ENCODE measurements at places on chromosomes 11 and 22.

DNA sequence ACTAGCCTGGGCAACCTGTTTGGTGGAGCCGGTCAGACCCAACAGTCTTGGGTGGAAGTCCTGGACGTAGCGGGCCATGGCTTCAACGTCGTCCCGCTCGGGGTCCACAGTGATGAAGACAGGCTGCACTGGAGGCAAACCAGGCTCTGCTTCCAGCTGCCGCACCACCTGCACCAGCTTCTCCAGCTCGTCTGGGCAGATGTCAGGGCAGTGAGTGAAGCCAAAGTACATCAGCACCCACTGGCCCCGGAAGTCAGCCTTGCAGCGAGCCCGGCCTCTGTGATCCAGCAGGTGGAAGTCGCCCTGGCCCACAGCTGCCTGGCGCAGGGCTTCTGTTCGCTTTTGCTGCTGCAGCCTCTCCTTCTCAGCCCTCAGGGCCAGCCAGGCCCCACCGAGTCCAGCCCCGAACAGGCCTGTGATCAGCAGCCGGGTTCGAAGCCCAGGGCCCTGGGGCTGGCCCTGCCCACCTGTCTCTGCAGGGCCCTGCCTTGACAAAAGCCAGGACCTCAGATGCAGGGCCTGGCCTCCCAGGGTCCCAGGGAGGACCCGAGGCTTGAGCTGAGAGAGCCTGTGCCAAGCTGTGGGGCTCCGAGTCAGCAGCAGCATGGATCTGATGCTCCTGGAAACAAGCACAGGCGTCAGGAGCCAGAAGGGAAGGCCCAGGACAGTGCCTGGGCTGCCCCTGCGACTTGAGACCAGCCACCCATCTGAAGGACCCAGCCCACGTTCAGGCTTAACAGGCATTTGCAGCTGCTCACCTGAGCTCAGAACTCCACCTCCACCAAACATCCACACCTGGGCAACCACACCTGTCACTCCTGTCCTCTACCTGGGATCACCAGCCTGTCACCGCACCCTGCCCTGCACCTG, 1.4 kb downstream of the SCO2 start:
- no peak for DNase-seq

- DNase-seq: no peak
Observed at GRCh38 chr11:14611939-14612338, 31.7 kb upstream of the PDE3B start.

DNA sequence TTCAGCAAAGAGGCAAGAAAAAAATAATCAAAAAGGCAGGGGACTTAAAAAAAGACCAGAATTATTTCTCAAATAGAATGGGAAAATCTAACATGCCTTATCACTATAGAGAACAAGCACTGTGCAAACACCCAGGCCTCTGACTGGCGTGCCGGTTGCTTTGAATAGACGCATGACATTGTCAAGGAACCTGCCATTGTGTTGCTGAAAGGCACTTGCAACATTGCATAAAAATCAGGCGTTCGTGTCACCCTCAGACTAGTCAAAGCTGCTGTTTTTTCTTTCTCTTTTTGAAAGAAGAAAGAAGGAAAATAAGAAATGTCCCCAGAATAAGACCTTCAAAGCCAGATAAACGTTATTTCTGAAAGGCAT, 549.3 kb upstream of the CADM1 start:
- DNase-seq: no peak

DNA sequence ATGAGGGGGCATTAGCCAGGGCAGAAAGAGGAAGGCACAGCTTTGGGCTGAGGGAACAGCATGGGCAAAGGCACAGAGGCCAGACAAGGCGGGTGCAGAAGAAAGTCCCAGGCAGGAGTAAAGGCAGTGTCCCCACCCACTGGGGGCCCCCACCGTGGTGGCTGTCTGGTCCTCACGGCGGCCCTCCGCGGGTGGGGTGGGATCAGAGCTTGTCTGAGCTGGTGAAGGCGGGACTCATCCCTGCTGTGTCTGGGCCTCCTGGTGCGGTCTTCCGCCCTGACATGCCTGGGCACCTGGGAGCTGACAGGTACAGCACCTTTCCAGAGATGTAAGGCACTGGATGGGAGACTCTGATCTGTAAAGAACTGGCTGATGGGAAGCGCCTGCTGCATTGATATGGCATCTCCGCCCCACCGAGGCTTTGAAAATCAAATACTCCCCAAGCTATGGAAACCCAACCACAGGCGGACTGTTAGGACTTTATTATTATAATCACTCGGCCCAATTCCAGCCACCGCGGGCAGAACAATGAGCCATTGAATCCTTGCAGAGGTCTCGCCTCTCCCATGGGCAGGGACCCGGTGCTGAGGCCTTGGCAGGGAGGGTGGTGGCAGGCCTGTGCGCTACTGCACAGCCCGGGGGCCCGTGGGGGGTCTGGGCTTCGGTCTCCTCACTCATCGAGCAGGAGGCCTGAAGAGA, 14.2 kb upstream of the GNB1L start:
- no peak for DNase-seq

DNA sequence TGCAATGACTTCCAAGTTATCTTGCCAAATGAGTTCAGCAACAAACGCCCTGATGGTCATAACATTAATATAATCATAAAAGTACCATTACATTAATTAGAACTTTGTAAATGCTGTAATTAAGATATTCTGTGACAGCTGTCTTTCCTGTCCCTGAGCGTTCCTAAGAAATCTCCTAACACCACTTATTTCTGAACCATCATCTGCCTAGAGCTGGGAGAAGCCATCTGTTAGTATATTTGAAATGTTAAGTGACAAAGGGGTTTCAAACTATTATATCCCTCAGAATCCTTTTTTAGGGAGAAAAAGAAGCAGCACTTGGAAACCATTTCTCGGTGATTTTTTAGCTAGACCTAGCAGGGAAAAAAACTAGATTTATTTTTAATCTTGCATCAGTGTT, 657.5 kb downstream of the FAM181B start:
- no peak for DNase-seq

GRCh38 chr11:100557830-100558611, 129.1 kb upstream of the ARHGAP42 start:
- no peak for DNase-seq

DNA sequence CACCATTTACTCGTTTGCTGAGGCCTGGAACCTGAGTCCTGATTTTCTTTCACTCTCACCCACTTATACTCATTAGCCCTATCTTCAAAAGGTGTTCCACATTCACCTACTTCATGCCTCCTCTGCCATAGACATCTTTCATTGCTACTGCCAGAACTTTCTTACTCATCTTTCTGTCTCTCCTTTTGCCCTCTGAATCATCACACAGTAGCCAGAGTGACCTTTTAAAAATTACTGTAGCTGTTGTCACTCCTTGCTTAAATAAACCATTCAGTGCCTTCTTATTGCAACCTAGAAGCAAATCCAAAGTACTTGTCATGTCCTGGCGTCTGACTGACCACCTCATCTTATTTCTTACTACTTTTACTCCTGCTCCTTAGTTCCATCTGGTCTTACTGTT, 38.2 kb downstream of the ATXN10 start:
- no peak for DNase-seq

GRCh38 chr11:112163875-112164685, at the start of gene IL18:
Gene IL18, minus strand, starts transcription at chr11:112164094. Its CDS starts 9,041 bp downstream, at chr11:112155053.
- DNase-seq: no peak

DNA sequence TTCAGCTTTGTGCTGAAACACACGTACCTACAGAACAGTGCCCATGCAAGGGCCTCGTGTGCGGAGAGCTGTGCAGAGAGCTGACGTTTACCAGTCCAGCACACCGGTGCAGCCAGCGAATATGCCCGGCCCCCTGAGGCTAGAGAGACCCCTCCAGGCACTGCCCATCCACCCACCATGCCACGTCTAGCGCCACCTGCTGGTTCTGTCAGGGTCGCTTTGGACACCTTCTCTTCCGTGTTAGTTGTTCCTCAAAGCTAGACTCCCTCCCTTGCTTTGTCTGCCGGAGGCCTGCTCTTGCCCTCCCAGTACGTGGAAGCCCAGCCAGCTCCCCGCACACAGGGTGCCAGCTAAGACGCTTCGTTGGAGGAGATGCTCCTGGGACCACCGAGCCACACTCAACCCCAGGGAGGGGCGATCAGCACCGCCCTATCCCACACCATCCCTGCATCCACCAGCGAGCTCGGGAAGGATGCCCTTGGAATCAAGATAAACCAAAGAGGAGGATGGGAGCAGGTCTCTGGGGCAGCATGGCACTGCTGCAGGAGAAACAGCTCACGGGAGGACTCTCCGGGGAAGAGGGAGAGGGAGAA, 43.4 kb downstream of the CPT1A start:
- no peak for DNase-seq

DNA sequence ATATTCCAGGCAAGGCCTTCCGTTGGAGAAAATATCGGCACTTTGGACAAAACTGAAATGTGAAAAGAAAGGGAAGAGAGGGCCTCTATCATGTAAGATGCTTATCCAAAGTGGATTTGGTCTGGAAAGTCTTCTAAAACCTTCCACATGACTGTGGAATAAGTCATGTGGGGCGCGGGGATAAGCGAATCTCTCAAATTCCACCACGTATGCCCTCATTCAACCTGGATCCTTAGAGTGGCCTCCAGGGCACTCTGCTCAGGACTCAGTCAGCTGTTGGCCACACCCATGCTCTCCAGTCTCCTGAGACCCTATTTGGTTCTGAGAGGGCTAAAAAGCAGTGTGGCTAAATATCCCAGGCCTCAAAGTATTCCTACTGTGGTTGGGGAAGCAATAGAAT, 2.0 kb upstream of the TIMP3 start:
- no peak for DNase-seq

DNA sequence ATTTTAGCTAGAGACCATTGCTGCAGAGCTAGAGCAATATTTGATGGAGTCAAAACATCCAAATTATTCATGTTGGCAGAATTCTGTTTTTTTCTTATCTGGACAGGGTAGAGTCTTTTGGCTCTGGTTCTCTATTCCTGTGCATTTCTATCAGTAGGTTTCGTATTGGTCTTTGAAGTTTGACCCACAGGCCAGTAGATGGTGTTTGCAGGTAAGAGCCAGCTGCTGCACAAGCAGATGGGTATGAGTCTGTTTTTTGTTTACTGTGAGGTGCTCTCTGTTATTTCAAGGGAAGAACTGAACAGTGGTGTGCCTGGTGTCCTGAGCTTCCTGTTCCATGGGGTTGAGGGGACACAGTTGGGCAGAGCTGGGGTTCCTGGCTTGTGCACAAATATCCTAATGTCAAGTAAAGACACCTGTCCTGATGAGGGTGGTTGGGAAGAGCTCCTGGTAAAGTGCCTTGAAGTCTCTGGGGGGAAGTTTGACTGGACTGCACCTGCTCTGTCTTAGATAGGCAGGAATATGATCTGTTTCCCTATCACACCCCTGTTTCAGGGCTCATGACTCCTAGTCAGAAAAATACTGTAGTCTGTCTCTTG, 34.0 kb upstream of the SLC22A25 start:
- no peak for DNase-seq

- no peak for DNase-seq
Observed at GRCh38 chr11:118172356-118172755, 4.1 kb downstream of the SCN2B start.

DNA sequence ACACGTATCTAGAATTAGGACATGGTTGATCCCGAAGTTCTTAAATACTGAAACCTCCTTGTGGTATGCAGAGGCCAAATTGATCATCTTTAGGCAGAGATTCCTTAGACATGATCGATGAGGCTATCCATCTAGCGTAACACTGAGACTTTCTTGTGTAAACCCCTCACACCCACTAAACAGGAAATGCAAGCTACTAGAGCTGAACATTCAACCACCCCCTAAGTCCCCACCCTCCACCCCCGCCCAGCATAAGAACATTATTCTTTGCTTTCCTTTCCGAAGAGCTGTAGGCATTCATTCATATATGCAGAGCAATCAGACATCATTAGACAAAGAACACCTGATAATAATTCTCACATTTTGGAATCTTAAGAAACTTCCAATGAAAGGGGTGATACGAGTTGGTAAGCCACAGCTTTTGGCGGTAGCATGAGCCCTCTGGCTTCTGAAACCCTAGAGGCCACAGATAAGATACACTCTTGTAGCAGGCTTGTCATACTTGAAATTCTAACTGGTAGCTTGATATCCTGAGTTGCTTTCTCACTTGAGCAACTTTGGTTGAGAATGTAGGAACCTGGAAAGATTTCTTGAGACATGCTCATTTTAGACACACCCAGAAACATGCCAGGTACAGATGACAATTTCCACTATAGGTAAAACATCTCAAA, 42.2 kb downstream of the FLI1 start:
- no peak for DNase-seq

DNA sequence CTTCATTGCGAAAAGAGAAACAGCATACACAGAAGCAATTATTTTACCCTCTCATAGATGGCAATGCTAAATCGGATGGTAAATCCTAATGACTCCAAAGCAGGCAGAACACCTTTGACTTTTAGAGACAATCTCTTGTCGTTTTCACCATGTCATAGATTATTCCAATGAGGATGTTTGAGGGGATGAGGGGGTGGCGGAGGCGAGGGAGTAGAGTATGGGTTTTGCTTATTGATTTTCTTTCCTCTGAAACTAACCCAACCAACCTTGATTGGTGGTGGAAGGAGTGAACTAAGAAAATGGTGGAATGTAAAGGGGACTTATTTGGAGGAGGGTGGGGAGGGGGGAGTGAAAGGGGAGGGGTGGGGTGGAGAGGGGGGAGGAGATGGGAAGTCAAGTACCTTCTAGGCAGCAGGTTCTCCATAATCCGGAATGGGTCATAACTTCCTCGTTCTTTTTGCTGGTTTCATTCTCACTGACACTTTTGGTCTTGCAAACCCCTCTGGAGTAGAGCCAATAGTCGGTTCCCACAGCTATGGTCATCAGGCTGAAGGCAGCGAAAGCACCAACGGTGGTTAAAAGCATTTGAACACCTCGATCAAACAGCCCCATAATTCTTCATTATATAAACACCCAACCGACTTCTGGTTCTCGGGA, 1.5 kb downstream of the CACNG2 start:
- no peak for DNase-seq

- DNase-seq: no peak
Observed at GRCh38 chr22:50490531-50491308, 4.1 kb downstream of the MIOX start.

DNA sequence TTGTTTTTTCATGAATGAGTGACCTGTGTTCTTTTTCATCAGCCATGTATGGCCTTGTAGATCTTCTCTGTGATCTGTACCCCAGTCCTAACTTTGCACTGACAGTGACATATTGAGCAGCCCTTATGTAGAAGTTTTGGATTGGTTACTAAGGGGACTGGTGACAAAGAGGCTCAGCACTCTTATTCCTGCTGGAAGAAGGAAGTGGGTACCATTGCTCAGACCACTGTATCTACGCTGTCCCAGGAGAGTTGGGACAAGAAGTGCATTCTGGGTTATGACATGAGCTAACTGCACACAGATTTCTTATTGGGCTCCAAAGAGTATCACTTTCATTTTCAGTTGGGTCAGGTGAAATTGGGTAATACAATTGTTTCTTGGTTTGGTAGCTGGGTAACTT, 107.8 kb upstream of the RASSF10 start:
- DNase-seq: no peak

Data from T-cell (primary cell).